ENCODE measurements at places on chromosomes 7 and 10. TPM values are rescaled to one million over a fixed set of nuclear protein-coding genes. Genes with fewer than 3 reads are reported as not detected.

CUL1 gene
- total RNA-seq = 69.6 TPM

ELN gene
- not detected for total RNA-seq

KLF14 gene
- total RNA-seq = not detected

CARD11 gene
- total RNA-seq = 107 TPM

CDH23 gene
- total RNA-seq = 2.6 TPM

LGI1 gene
- total RNA-seq = not detected

SVIL gene
- total RNA-seq = 9.4 TPM

SVOPL gene
- not detected for total RNA-seq

KCTD7 gene
- total RNA-seq = 8.2 TPM

UFSP1 gene
- total RNA-seq = 2.0 TPM

AKR1C2 gene
- not detected for total RNA-seq

ADCY1 gene
- 0.58 TPM for total RNA-seq

CEP41 gene
- 14.0 TPM for total RNA-seq

CCL24 gene
- not detected for total RNA-seq

DMBT1 gene
- total RNA-seq = not detected

C7orf25 gene
- total RNA-seq = 3.6 TPM

FGF8 gene
- total RNA-seq = not detected

SPDYE2 gene
- not detected for total RNA-seq

ELMO1 gene
- 93.3 TPM for total RNA-seq

SRGN gene
- total RNA-seq = 949 TPM

STEAP1 gene
- total RNA-seq = 0.50 TPM

LOXL4 gene
- total RNA-seq = not detected

NEUROD6 gene
- total RNA-seq = not detected

BAIAP2L1 gene
- total RNA-seq = 4.5 TPM

BICC1 gene
- not detected for total RNA-seq

PIP gene
- total RNA-seq = not detected

MPP7 gene
- 11.6 TPM for total RNA-seq

CCDC146 gene
- total RNA-seq = 1.0 TPM

CUTC gene
- 26.0 TPM for total RNA-seq

GARIN1A gene
- total RNA-seq = not detected

HMX3 gene
- 0.19 TPM for total RNA-seq

ANKRD1 gene
- total RNA-seq = not detected

EN2 gene
- total RNA-seq = not detected

ACTL6B gene
- total RNA-seq = not detected

HHEX gene
- total RNA-seq = 0.55 TPM
